Uterus (tissue), 4 donors: ENCODE measurements at places on chromosomes 7 and 10.

GRCh38 chr7:52450816-52451215, 584.6 kb upstream of the POM121L12 start:
- no peak for DNase-seq

DNA sequence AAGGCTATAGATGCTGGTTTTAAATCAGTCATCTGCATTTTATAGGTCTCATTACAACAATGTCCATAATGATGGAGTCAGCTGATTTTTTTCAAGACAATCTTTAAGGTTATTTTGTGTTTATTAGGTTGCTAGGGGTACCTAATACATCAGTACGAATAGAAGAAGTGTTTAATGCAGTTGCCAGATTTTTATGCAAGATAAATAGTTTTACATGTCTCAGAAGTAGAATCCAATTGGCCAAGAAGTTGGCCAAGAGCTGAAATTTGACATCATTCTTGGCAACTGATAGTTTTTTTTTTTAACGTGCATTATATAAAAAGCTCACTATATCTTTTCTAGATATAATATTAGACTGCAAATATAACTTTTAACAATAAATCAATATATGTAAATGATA, 208.5 kb downstream of the TRIL start:
- DNase-seq = no peak

GRCh38 chr7:101927802-101928201, 110.4 kb downstream of the CUX1 start:
- DNase-seq = no peak

- no peak for DNase-seq
Observed at GRCh38 chr7:27129729-27130539, 623 bp downstream of the HOXA4 start.

DNA sequence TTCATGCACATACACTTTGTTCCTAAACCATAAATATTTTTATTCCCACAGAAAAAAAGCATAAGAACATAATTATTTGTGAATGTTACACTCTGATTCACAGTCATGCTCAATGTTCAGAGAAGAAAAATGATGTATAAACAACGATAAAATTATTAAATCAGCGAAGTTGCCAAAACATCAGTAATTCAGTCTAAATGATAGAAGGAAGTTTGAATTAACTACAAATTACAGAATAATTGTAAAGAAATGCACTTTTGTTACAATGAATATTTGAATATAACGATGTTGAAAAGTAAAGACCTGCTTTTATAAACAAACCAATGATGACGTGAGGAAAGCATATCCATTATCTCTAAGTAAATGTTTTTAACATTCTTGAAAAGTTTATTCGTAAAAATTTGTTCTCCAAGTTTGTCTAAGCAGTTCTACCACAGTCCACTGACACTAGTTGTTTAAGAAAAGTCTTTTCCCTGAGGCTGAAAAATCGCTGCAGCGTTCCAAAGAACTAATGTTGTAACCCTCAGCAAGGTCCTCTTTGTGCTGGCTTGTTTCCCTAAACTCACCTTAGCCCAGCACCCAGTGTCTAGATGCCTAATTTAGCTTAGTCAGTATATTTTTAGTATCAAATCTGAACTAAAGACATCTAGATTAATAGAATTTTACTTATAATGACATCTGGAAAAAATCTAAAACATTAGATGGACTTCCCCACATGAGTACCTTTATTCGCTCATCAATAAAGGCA, 30.4 kb downstream of the TSPAN12 start:
- no peak for DNase-seq

DNA sequence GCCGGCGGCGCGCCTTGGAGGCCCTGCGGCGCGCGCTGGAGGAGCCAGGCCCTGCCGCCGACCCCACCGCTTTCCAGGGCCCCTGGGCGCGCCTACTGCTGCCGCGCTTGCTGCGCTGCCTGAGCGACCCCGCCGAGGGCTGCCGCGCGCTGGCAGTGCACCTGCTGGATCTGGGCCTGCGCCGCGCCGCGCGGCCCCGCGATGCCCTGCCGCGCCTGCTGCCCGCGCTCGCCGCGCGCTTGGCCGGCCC, 280 bp downstream of the DNAAF5 start:
- no peak for DNase-seq

DNA sequence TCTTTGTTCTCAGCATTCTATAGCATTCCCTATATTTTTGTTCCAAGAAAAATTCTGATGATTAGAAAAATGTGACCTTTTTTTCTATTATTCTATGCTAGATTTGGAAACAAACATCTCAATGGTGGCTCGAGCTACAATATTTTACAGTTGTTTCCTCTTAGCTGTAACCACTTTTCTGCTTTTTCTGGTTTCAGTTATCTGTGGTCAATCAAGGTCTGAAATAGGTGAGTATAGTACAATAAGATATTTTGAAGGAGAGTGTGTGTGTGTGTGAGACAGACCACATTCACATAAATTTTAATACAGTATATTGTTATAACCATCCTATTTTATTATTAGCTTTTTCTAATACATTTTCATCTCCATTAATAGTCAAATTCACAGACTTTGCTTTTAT, 564.5 kb upstream of the GHITM start:
- DNase-seq = no peak

- DNase-seq = no peak
Observed at GRCh38 chr10:70730955-70731354, 54.2 kb downstream of the TBATA start.

GRCh38 chr10:72626444-72626754, 520 bp upstream of the MICU1 start:
- DNase-seq = no peak

DNA sequence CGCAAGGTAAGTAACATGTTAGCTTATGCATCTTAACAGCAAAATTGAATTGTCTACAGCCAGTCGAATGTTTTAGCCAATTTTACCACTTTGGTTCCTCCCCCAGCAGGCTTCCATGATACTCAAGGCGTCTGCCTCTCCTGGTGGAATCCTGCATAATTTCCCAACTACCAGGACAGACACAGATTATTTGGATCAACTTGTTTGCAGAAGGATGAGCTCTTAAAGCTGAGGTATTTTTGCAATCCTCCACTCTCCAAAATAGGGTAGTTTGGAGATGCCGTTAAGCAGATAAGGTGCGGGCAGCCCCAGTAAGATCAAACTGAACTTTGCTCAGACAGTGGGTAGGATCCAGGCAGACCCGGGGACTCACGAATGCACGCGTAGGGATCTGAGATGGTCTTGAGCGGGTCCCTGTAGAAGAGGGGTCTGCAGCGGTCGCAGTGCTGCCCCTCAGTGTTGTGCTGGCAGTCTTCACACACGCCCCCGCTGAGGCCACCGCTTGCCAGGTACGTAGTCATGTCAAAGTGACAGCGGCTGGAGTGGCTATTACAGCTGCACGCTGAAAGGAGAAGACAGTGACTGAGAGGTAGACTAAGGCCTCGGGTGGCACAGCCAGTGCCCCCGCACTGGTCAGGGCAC, 27.4 kb downstream of the LAMB4 start:
- no peak for DNase-seq

GRCh38 chr7:44224080-44224973, 23.5 kb downstream of the YKT6 start:
- DNase-seq = no peak

DNA sequence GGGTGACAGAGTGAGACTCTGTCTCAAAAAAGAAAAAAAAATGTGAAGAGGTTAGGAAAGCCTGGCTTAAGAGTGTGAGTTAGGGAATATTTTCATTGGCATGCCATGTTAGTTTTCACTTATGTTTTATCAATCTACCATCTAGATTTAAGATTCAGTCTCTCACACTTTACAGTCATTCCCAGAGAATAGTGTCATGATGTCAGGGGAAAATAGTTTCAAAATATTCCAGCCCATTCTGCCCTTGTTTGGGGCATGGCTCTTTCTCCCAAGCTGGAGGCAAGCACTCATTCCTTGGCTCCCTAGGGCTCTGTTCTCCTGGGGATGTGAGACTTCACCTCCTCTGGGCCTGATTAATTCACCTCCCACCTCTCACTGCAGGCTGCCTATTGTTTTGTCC, 331.5 kb downstream of the CXCL12 start:
- no peak for DNase-seq

DNA sequence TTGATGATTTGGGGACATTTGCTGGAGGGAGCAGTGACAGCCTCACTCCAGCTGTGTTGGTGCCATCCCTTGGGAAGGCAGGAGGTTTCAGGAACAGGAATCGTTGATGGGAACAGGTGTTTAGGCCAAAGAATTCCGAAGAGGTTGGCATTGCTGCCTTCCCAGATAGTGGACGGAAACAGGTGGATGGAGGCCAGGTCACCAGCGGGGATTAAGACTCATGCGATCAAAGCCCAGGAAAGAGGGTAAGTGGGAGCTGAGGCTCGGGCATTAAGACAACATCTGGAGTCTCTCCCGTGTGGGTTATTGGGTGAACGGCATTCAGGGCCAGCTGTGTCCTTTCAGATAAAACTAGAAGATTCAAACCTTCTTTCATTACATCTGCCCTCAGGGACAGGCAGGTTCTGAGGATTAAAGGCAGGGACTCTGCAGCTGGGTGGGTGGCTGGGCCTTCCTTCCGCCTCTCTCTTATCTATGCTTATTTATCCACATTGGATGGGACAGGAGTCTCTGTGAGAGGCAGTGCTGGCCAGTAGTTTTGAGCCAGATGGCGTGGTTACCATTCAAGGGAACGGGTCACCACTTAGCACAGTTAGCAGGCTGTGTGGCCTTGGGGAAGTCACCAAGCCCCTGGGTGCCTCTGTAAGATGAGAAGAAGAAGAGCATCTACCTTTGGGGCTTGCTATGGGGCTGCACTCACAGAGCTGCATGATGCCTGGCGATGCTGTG, 67.6 kb downstream of the INSIG1 start:
- no peak for DNase-seq

- no peak for DNase-seq
Observed at GRCh38 chr7:47763063-47763974, 181.4 kb upstream of the TNS3 start.

- DNase-seq = no peak
Observed at GRCh38 chr10:105840288-105840770, 1199.2 kb downstream of the SORCS3 start.

DNA sequence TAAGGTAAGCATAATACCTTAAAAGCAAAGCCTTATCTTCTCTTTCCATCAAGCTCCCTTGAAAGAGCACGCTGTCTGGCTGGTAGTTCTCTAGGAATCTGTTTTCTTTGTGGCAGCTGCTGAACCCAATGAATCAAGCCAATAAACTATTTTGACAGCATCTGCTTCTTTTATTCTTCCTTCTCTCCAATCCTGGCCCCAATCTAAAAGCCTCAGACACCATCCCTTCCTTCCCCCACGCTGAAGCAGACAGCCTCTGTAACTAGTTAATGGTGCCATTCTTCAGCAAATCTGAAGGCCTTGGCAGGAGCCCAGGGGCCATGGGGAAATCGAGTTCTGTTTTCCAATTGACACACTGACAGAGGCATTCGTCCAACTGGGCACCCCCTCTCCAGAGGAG, 186.6 kb upstream of the LYZL1 start:
- no peak for DNase-seq

- no peak for DNase-seq
Observed at GRCh38 chr10:131083915-131084790, 227.4 kb downstream of the TCERG1L start.

DNA sequence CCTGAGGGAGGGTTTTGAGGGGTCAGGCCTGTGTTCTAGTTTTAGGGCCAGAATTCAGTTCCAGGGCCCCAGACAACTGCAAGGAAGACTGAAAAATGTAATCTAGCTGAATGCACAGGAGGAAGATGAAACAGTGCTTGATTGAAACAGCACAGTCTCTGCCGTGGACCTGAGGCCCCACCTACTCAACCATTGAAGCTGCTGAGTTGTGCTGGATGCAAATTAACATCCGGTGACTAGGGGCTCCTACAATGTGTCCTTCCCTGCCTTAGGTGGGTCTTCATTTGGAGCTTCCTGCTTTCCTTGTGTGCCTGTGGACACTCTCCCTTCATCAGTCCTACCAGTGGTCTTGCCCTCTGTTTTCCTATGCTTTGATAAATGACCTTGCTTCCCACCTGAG, 5.7 kb downstream of the GLRX3 start:
- no peak for DNase-seq
